ENCODE measurements at places on chromosomes 2 and 18. TPM values are rescaled to one million over a fixed set of nuclear protein-coding genes. Genes with fewer than 3 reads are reported as not detected.

DNA sequence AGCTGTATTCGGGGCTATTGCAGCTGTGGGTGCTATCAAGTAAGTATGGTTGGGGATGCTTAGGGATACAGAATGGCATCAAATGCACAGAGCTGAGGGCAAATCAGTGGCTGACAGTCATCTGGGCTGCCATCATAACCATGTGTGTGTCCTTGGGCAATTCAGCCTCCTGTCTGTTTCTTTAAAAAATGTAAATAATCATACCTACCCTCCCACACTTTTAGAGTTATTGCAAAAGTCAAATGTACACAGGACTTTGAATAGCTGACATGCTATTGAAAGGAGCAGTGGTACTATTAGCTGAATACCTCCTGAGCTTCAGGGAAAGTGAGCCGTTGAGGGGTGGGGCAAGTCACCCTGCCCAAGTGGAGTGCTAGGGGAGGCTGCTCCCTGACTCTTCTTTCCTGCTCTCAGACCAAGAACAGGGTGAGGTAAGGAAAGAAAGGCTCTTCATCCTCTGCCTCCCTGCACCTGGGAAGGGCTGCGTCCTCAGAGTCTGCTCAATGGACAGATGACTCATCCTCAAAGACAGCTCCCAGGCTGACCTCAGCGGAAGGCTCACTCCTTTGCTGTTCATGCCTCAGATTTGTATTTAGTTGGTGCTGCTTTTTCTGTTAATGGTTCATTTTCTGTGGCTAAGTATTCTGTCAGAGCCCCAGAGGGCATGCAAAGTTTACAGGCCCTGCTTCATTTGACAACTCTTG, 54.9 kb upstream of the BZW1 start:
- H3K4me1 ChIP-seq, result no peaks in the 10 kb centered on the region
- DNase-seq, result no peak
- H3K27ac ChIP-seq, result no peak overlapping the region
- H3K36me3 ChIP-seq, result no peaks in the 10 kb centered on the region
- no peaks in the 10 kb centered on the region for H3K27me3 ChIP-seq
- no peak overlapping the region for H3K4me3 ChIP-seq

- H3K4me3 ChIP-seq, result no peak overlapping the region
- peaks cover 11% of the 10 kb centered on the region for H3K4me1 ChIP-seq
- H3K27ac ChIP-seq, result no peak overlapping the region
- no peaks in the 10 kb centered on the region for H3K36me3 ChIP-seq
- H3K27me3 ChIP-seq, result no peaks in the 10 kb centered on the region
- DNase-seq, result no peak
Measured at GRCh38 chr2:29165362-29166241, 50.4 kb downstream of the CLIP4 start.

GRCh38 chr2:95006588-95006987, 18.9 kb upstream of the MAL start:
- no peaks in the 10 kb centered on the region for H3K36me3 ChIP-seq
- H3K27ac ChIP-seq, result no peak overlapping the region
- DNase-seq, result no peak
- no peaks in the 10 kb centered on the region for H3K27me3 ChIP-seq

- no peak overlapping the region for H3K27ac ChIP-seq
- DNase-seq, result no peak
- no peak overlapping the region for H3K4me3 ChIP-seq
- no peaks in the 10 kb centered on the region for H3K27me3 ChIP-seq
- H3K36me3 ChIP-seq, result no peaks in the 10 kb centered on the region
Measured at GRCh38 chr2:237319086-237319820, 94.7 kb downstream of the COL6A3 start.

DNA sequence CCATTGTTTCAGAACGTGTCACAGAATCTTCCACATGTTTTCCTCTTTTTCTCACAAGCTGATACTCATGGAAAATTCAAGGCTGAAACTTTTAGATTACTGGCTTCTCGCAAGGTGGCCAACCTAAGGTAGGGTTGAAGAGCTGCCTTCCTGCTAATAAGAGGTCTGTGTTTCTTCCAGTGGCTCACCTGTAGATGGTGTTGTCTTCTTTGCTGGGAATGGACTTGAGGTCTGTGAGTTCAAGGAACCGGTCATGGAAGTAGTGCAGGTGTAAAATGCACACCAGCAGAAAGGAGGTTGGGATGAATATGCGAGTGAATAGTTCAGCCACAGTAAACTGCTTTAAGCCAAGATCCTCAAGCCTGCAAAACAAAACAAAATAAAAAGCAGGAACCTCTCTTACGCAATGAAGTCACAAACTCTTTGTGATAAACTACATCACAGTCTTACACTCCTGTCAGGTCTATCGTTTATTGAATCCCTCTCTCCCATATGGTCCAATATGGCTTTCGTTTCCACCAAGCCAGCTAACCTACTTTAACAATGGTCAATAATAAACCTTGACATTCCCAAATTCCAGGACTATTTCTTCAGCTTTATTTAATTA, 258.9 kb downstream of the NAPG start:
- no peaks in the 10 kb centered on the region for H3K36me3 ChIP-seq
- no peak overlapping the region for H3K27ac ChIP-seq
- DNase-seq, result no peak
- no peaks in the 10 kb centered on the region for H3K27me3 ChIP-seq
- no peaks in the 10 kb centered on the region for H3K4me1 ChIP-seq
- H3K4me3 ChIP-seq, result no peak overlapping the region

GRCh38 chr2:3297523-3297922, 80.1 kb downstream of the EIPR1 start:
- no peak for DNase-seq
- peaks cover 18% of the 10 kb centered on the region for H3K4me1 ChIP-seq
- H3K4me3 ChIP-seq, result no peak overlapping the region

BCL2 gene
- total RNA-seq, result 4.9 TPM

RTP5 gene
- total RNA-seq, result not detected

RNF152 gene
- 23.0 TPM for total RNA-seq

- DNase-seq, result peak; percentile 26
- no peaks in the 10 kb centered on the region for H3K36me3 ChIP-seq
- H3K27ac ChIP-seq, result no peak overlapping the region
- H3K4me1 ChIP-seq, result peaks cover 14% of the 10 kb centered on the region
Measured at GRCh38 chr2:23019476-23019875, 365.5 kb upstream of the KLHL29 start.

RIF1 gene
- 96.4 TPM for total RNA-seq

C2orf81 gene
- total RNA-seq, result 6.0 TPM

GRCh38 chr18:59742325-59743111, 45.3 kb upstream of the CCBE1 start:
- no peak for DNase-seq
- no peaks in the 10 kb centered on the region for H3K4me1 ChIP-seq
- H3K27ac ChIP-seq, result no peak overlapping the region
- H3K36me3 ChIP-seq, result no peaks in the 10 kb centered on the region
- no peaks in the 10 kb centered on the region for H3K27me3 ChIP-seq
- no peak overlapping the region for H3K4me3 ChIP-seq

- no peak overlapping the region for H3K4me3 ChIP-seq
- no peak overlapping the region for H3K27ac ChIP-seq
- H3K4me1 ChIP-seq, result no peaks in the 10 kb centered on the region
- DNase-seq, result no peak
- H3K36me3 ChIP-seq, result no peaks in the 10 kb centered on the region
Measured at GRCh38 chr2:79714283-79714682, 201.4 kb downstream of the CTNNA2 start.

DNA sequence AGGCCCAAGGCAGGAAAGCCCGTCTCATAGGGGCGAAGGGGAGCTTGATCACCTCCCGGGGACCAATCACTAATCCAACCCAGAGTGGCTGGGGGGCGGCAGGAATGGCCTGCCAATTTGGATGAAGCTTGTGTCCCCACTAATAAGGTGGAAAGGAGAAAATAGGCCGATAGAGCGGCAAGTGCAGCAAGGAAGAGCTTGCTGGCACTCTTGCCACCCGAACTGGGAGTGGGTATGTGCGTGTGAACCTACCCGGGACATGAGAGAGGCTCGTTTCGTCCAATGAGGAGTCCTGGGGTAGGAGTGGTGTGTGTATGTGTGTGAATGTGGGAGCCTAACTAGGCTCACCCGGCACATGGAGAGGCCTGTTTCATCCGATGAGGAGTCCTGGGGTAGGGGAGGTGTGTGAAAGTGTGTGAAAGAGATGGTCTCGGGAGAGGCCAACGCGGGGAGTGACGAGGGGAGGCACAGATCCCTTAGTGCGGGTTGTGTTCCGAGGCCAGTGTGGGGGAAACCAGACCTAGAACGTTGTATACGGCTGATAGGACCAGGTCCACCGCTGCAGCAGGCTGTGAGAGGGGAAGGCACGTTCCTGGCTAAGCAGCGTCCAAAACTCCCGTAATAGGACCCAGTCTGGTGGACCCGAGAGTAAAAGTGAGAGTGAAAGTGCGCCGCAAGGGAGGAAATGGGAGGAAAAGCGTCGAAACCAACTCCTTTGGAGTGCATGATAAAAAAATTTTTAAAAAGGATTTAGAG, 47.1 kb upstream of the SELENOI start:
- peak; percentile 49 for DNase-seq
- no peaks in the 10 kb centered on the region for H3K36me3 ChIP-seq
- peaks cover 26% of the 10 kb centered on the region for H3K27me3 ChIP-seq
- peak overlapping the region; percentile 42 for H3K4me3 ChIP-seq
- H3K27ac ChIP-seq, result no peak overlapping the region
- peaks cover 42% of the 10 kb centered on the region for H3K4me1 ChIP-seq

NRP2 gene
- total RNA-seq, result 32.0 TPM

- no peak for DNase-seq
- peaks cover 25% of the 10 kb centered on the region for H3K36me3 ChIP-seq
Measured at GRCh38 chr2:221488136-221488807, 83.8 kb downstream of the EPHA4 start.

- peaks cover 8% of the 10 kb centered on the region for H3K36me3 ChIP-seq
- no peak overlapping the region for H3K27ac ChIP-seq
- peak; percentile 86 for DNase-seq
- no peaks in the 10 kb centered on the region for H3K4me1 ChIP-seq
Measured at GRCh38 chr18:45879681-45880655, 54.5 kb downstream of the SIGLEC15 start.

SPC25 gene
- total RNA-seq, result 38.9 TPM

DNA sequence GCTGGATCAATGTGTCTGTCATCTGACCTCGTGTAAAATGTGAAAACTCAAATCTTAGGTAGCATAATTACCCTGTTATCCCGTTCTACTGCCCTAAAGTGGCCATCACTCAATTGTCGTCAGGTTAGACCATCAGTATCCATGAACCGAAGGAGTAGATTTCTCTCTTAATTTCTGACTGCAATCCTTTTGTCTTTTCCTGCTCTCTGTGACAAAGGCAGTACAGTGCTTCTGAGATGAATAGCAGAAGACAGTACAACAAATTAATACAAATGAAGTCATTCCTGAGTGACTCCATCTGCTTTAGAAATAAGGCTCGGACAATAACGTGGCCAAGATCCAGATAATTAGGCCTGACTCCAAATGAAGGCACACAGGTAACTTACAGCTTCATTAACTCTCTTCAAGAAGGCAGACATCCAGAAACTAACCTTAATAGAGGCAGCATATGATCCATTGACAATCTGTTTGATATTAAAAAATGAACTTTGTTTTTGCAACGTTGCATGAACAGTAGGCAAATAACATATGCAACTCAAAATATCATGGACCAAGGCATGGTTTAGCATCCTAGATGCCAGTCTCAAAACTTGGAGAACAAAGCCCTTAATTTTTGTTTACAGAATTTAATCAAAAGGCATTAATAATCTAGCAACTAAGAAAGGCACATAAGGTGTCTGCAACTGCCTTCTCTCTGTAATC, 96.7 kb upstream of the CDH20 start:
- no peaks in the 10 kb centered on the region for H3K36me3 ChIP-seq
- no peaks in the 10 kb centered on the region for H3K27me3 ChIP-seq
- H3K4me3 ChIP-seq, result no peak overlapping the region
- H3K4me1 ChIP-seq, result no peaks in the 10 kb centered on the region
- DNase-seq, result no peak

DNA sequence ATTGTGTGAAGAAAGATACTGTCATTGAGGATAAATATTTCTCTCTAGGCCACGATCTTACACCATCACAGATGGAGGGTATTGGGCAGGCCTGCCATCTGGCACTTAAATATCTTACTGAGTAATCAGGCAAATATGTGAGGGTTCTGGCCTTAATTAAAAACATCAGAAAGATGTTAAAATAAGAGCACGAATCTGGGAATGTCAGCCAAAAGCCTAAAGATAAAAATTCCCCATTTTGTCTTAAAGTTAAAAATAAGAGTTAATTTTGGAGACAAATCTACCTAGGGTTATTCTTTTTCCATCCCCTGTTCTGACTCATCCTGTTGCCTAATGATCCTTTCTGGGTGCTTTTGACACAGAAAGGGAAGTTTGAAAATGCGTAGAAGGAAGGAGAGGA, 121.0 kb downstream of the SUCLG1 start:
- no peak for DNase-seq
- H3K27me3 ChIP-seq, result no peaks in the 10 kb centered on the region
- no peaks in the 10 kb centered on the region for H3K4me1 ChIP-seq
- H3K27ac ChIP-seq, result no peak overlapping the region
- no peak overlapping the region for H3K4me3 ChIP-seq

DNA sequence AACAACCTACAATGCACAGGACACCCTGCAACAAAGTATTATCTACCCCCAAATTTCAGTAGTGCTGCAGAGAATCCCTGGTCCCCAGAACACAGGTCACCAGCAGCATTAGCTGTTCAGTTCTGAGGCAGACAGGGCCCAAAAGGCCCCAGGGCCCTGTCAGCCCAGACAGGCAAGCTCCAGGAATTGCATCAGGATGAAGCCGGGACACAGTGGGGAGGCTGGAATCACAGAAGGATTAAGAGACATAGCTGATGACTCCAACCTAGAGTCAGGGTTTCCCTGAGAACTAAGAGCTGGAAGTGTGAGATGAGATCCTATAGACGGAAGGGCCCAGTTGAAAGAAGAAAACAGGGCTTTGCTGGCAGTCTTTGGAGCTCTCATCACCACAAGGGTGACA, 148.1 kb downstream of the GALNT14 start:
- H3K4me3 ChIP-seq, result no peak overlapping the region
- peaks cover 10% of the 10 kb centered on the region for H3K4me1 ChIP-seq

ATG16L1 gene
- total RNA-seq, result 29.9 TPM

ABCG8 gene
- not detected for total RNA-seq

- no peak for DNase-seq
- H3K4me1 ChIP-seq, result peaks cover 37% of the 10 kb centered on the region
- H3K27ac ChIP-seq, result no peak overlapping the region
Measured at GRCh38 chr2:152525277-152525838, 190.4 kb downstream of the FMNL2 start.

MTCL1 gene
- total RNA-seq, result 36.9 TPM

DNA sequence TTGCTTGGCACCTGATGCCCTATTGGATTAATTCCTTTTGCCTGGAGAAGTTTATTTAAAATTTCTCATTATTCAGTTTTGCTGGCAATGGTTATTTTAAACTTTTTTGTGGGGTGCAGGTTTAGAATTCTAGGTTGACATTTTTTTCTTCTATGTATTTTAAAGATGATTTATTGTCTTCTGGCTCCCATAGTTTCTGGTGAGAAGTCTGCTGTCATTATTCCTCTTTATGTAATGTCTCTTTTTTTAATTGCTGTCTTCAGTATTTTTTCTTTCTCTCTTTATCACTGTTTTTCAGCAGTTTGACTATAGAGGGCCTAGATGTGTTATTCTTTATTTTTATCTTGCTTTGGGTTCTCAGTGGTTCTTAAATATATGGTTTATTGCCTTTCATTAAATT, 182.2 kb upstream of the STON1 start:
- no peak overlapping the region for H3K27ac ChIP-seq
- peaks cover 28% of the 10 kb centered on the region for H3K4me1 ChIP-seq
- H3K27me3 ChIP-seq, result no peaks in the 10 kb centered on the region
- H3K4me3 ChIP-seq, result no peak overlapping the region
- peaks cover 14% of the 10 kb centered on the region for H3K36me3 ChIP-seq
- no peak for DNase-seq
